PC-3 (cell line): ENCODE measurements at places on chromosomes 4 and X. TPM values are rescaled to one million over a fixed set of nuclear protein-coding genes. Genes with fewer than 3 reads are reported as not detected.

The ARAP2 gene
- 12.5 and 13.2 TPM in 2 replicates for total RNA-seq

- DNase-seq = no peak
- no peak overlapping the region for H3K4me3 ChIP-seq
- H3K4me1 ChIP-seq = peaks cover 8% of the 10 kb centered on the region
- no peaks in the 10 kb centered on the region for H3K36me3 ChIP-seq
- H3K27ac ChIP-seq = no peak overlapping the region
- no peaks in the 10 kb centered on the region for H3K27me3 ChIP-seq
Measured at GRCh38 chr4:86965019-86965976, 30.5 kb downstream of the AFF1 start.

- H3K36me3 ChIP-seq = no peaks in the 10 kb centered on the region
- H3K4me3 ChIP-seq = no peak overlapping the region
- H3K4me1 ChIP-seq = peaks cover 11% of the 10 kb centered on the region; the same call in 1 of the 2 replicates
- H3K27me3 ChIP-seq = no peaks in the 10 kb centered on the region
Measured at GRCh38 chr4:83629945-83630721, 94.2 kb downstream of the GPAT3 start.

GRCh38 chrX:9647431-9647830 lies 118.2 kb downstream of the GPR143 start:
- H3K36me3 ChIP-seq = no peaks in the 10 kb centered on the region
- H3K4me3 ChIP-seq = no peak overlapping the region

DNA sequence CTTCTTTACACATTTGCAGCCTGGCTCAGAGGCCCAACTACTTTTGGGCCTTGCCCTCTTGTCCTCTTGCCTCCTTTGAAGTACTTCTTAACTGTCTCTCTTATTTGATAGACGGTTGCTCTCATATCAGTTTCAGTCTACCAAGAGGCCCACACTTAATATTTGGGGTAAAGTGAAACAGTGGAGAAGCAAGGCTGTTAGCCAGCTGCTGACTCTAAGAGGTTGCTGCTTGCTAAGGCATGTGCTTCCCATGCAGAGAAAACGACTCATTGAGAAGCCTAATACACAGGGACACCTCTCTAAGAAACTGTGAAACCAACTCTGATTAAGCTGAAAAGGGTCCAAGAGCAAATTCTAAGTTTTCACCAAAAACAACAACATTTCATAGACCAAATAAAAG lies 94.6 kb downstream of the PPP3CA start:
- no peaks in the 10 kb centered on the region for H3K27me3 ChIP-seq
- H3K27ac ChIP-seq = no peak overlapping the region
- H3K36me3 ChIP-seq = no peaks in the 10 kb centered on the region
- H3K4me1 ChIP-seq = no peaks in the 10 kb centered on the region
- H3K4me3 ChIP-seq = no peak overlapping the region

DNA sequence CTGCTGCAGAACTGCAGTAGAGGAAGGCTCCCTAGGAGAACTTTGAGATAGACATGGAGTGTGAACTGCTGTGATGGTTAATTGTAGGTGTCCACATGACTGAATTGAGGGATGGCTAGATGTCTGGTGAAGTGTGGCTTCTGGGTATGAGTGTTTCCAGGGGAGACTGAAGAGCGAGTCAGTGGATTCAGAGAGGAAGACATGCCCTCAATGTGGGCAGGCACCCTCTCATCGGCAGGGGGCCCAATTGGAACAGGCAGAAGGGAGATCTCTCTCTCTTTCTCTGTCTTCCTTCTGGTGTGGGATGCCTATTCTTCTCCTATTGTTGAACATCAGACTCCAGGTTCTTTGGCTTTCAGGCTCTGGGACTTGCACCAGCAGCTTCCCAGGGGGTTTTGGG lies 304.7 kb upstream of the GATB start:
- H3K4me3 ChIP-seq = no peak overlapping the region
- H3K27me3 ChIP-seq = no peaks in the 10 kb centered on the region
- H3K4me1 ChIP-seq = peaks cover 23% of the 10 kb centered on the region
- DNase-seq = no peak
- no peaks in the 10 kb centered on the region for H3K36me3 ChIP-seq

The FAM114A1 gene
- 21.5 and 25.0 TPM in 2 replicates for total RNA-seq

DNA sequence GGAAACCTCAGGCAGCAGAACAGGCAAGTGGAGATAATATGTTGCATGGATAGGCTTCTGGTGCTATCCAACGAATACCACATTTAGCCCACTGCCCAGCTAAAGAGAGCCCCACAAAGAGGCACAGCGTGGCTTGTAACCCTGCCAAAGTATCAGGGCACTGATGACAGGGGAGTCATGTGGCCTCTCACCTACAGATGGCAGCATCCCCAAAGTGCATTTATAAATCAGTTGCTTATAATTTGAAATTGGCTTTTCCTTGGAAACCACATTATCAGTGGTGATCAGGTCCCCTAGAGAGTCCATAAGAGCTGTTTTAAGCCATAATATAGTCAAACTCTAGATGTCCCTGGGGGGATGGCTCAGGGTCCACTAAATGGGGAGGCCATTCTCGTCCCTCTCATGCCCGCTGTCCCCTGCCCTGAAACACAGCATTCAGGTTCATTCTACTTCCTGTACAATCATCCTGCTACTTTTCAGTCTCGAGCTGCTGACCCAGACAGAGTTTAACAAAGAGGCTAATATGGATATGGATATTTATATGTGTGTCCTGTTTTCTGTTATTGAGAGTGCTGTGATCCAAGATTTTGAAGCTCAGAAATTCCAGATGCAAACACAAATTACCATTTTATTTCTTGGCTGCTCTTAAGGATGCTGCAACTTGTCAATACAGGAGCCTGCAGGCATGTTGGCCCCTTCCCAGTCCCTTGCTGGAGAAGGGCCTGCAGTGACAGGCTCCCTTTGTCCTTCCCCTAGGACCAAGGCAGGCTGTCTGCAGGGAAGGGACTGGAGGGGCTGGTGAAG lies 28.5 kb downstream of the SRPX start:
- no peaks in the 10 kb centered on the region for H3K36me3 ChIP-seq
- no peak overlapping the region for H3K4me3 ChIP-seq
- peak; percentile 44 for DNase-seq
- H3K27ac ChIP-seq = no peak overlapping the region

GRCh38 chrX:110087485-110088356 lies 84.8 kb downstream of the TMEM164 start:
- H3K27me3 ChIP-seq = no peaks in the 10 kb centered on the region
- peak overlapping the region; percentile 100 for H3K27ac ChIP-seq
- peaks cover 38% of the 10 kb centered on the region for H3K4me1 ChIP-seq
- H3K4me3 ChIP-seq = peak overlapping the region; percentile 59
- DNase-seq = peak; percentile 91

The RRH gene
- 0.18 and 0.29 TPM in 2 replicates for total RNA-seq

- H3K36me3 ChIP-seq = no peaks in the 10 kb centered on the region
- H3K4me3 ChIP-seq = peak overlapping the region; percentile 46
- DNase-seq = peak; percentile 89
- no peaks in the 10 kb centered on the region for H3K27me3 ChIP-seq
Measured at GRCh38 chrX:138127314-138127713, 561.4 kb downstream of the ZIC3 start.

The FAM156A gene
- 8.2 and 21.1 TPM in 2 replicates for total RNA-seq

DNA sequence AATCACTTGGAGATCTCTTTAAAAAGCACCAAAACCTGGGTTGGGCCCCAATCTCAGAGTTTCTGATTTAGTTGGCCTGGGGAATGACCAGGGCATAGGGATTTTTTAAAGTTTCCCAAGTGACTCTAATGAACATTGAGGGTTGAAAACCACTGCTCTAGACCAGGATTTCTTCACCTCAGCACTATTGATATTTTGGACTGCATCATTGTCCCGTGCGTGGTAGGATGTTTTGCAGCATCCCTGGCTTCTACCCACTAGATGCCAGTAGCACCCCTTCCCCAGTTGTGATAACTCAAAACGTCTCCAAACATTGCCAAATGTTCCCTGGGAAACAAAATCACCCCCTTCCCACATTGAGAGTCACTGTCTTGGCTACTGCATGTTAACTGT lies 61.8 kb downstream of the ATXN3L start:
- H3K4me3 ChIP-seq = no peak overlapping the region
- no peak for DNase-seq
- no peaks in the 10 kb centered on the region for H3K27me3 ChIP-seq
- H3K27ac ChIP-seq = no peak overlapping the region

DNA sequence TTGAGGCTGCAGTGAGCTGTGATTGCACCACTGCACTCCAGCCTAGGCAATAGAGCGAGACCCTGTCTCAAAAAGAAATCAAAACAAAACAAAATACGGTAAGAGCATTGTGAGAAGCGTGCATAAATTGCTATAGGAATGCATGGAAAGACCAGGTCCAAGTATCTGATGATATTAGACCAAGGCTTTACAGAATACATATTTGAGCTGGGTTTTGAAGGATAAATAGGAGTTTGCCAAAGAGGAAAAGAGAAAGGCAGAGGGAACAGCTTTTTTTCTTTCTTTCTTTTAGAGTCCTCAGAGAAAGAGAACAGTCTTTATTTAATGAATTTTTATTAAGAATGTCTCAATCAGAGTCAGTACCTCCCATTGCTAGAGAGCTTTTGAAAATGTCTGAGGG lies 79.5 kb upstream of the PRPS1 start:
- no peaks in the 10 kb centered on the region for H3K36me3 ChIP-seq
- no peak overlapping the region for H3K27ac ChIP-seq
- H3K4me1 ChIP-seq = no peaks in the 10 kb centered on the region
- no peak for DNase-seq
- no peak overlapping the region for H3K4me3 ChIP-seq
- H3K27me3 ChIP-seq = no peaks in the 10 kb centered on the region

The KLHL4 gene
- 1.0 and 1.1 TPM in 2 replicates for total RNA-seq

- DNase-seq = no peak
- no peak overlapping the region for H3K27ac ChIP-seq
- no peak overlapping the region for H3K4me3 ChIP-seq
- no peaks in the 10 kb centered on the region for H3K36me3 ChIP-seq
- no peaks in the 10 kb centered on the region for H3K4me1 ChIP-seq
Measured at GRCh38 chr4:154230723-154231122, 260.9 kb downstream of the DCHS2 start.

DNA sequence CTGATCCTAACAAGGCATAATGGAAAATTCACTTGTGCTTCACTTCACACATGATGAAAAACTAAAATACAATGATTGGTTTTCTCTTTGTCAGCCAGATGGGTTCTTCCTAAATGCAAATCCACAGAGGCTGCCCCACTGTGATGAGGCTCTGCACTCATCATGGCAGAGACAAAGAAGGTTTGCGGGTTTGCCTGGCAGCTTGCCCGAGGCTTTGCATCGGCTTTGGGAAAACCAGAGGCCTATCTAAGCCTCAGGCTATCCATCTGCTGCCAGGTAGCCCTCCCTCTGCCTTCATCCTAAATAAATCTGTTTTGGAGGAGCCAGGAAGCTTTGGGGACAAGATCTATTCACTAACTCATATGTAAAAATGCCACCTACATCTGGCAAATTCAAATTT lies 244.2 kb downstream of the PACRGL start:
- DNase-seq = no peak
- H3K4me1 ChIP-seq = no peaks in the 10 kb centered on the region
- peaks cover 18% of the 10 kb centered on the region for H3K27me3 ChIP-seq
- H3K4me3 ChIP-seq = no peak overlapping the region
- no peak overlapping the region for H3K27ac ChIP-seq
- H3K36me3 ChIP-seq = no peaks in the 10 kb centered on the region

The ASB12 gene
- not detected in 2 replicates for total RNA-seq

The CYLC1 gene
- total RNA-seq = not detected in 2 replicates

DNA sequence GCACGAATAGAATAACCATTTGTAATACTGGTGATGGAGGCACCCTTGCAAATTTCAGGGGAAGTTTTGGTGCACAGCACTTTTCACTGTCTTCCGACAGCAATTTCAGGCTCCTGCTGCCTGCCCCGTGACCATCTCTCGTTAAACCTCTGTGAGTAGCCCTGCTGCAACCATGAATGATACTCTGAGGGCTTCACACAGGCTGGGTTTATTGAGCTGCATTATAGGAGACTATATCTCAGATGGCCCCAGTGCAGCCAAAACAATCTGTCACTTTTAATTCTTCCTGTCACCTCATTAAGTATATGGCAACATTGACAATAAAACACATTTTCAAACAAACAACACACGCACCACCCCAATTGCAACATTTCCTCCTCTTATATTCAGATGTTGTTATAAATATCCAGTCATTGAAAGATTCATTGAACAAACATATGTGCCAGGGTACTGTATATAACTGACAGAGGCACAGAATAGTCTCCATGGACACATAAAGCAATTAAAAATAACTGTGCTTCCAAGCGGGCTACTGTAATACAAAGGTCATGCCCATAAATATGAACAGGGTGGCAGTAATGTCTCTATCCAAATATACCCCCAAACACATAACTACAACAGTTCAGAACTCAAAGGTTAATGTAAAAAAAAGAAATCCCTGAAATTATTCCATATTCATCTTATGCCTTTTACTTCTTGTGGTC lies 477.0 kb downstream of the GBA3 start:
- H3K27me3 ChIP-seq = no peaks in the 10 kb centered on the region
- no peak overlapping the region for H3K4me3 ChIP-seq
- H3K4me1 ChIP-seq = no peaks in the 10 kb centered on the region; the same call in 1 of the 2 replicates
- H3K36me3 ChIP-seq = no peaks in the 10 kb centered on the region

The GAGE12F gene
- not detected in 2 replicates for total RNA-seq

GRCh38 chr4:72352711-72353110 lies 216.3 kb downstream of the ADAMTS3 start:
- peaks cover 20% of the 10 kb centered on the region for H3K4me1 ChIP-seq
- DNase-seq = peak; percentile 88
- H3K36me3 ChIP-seq = no peaks in the 10 kb centered on the region
- H3K27ac ChIP-seq = no peak overlapping the region
- no peaks in the 10 kb centered on the region for H3K27me3 ChIP-seq

The SHOX gene
- not detected in 2 replicates for total RNA-seq

- no peaks in the 10 kb centered on the region for H3K4me1 ChIP-seq
- no peak for DNase-seq
- no peak overlapping the region for H3K4me3 ChIP-seq
- H3K36me3 ChIP-seq = no peaks in the 10 kb centered on the region
Measured at GRCh38 chr4:16092682-16093319, 9.0 kb upstream of the PROM1 start.

The SOX3 gene
- not detected in 2 replicates for total RNA-seq

- no peaks in the 10 kb centered on the region for H3K27me3 ChIP-seq
- no peak overlapping the region for H3K27ac ChIP-seq
- H3K4me3 ChIP-seq = no peak overlapping the region
- no peaks in the 10 kb centered on the region for H3K36me3 ChIP-seq
Measured at GRCh38 chr4:151318307-151319006, 6.9 kb downstream of the SH3D19 start.
